ENCODE measurements at places on chromosomes 13 and 19.

DNA sequence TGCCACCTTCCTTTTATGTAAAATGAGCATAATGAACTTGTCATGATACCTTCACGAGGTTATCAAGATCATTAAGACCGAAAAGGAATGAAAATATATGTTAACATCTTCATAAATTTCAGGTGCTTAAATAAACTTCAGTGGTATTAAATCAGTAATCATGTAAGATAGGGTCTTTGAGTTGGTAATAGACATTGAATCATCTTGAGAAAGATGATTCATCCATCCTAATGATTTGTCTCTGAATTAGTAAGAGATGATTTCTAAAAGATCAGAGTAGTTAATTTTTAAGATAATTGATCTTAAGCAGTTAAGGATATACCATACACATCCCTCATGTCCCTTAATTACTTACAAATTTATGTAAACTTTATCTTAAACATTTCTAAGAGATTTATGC, 52.0 kb downstream of the COG3 start:
- no peak for DNase-seq
- H3K4me1 ChIP-seq = peaks cover 17% of the 10 kb centered on the region
- H3K27ac ChIP-seq = no peak overlapping the region
- H3K36me3 ChIP-seq = peaks cover 65% of the 10 kb centered on the region
- H3K4me3 ChIP-seq = no peak overlapping the region

- H3K4me1 ChIP-seq = no peaks in the 10 kb centered on the region
- no peak for DNase-seq
- H3K4me3 ChIP-seq = no peak overlapping the region
- H3K27me3 ChIP-seq = no peaks in the 10 kb centered on the region
- H3K27ac ChIP-seq = no peak overlapping the region
These were observed 12.0 kb downstream of the PIAS4 start for GRCh38 chr19:4019578-4019977.

DNA sequence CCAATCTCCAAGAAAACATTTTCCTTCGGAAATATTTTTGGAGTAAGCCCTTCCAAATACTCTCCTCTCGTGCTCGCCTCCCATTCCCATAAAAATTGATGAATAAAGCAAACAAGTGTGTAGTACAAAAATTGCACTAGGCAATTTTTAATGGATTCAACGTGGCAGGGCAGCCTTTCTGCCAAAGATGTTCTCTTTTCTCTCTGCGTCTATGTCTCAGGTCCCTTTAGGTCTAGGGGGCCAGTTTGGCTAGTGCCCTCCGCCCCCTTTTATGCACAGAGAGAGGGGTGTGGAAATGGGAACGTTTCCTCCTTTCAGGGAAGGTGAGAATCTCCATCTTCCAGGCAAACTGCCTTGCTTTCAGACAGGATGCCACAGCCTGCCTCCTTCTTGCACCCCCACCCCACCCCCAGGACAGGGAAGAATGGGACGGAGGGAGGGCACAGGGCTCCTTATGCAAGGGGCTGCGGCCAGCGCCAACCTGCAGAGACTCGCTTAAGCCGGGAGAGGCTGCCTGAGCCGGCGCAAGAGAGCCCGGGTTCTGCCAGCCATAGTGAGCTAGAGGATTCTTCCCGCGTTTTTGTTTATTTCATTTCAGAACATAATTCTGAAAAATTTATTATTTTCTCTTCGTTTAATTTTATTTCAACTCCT, 2.7 kb upstream of the ZIC2 start:
- DNase-seq = no peak
- no peaks in the 10 kb centered on the region for H3K36me3 ChIP-seq
- H3K27me3 ChIP-seq = peaks cover 70% of the 10 kb centered on the region
- no peaks in the 10 kb centered on the region for H3K4me1 ChIP-seq

DNA sequence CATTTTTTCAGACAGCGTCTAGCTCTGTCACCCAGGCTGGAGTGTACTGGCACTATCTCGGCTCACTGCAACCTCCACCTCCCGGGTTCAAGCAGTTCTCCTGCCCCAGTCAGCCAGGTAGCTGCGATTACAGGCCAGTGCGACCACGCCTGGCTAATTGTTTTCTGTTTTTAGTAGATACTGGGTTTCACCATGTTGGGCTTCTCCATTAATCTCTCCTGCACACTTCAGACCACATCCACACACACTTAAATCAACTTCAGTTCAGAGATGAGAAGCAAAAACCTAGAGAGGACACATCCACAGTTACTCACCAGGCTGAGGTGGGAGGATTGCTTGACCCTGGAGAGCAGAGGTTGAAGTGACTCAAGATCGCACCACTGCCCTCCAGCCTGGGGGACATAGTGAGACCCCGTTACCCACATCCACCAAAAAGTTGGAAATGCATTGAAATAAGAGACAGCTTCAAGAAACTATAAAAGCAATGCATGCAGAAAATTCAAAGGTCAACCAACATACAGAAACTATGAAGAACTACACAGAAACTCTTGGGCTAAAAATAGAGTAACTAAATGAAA, 42.3 kb downstream of the ZNF611 start:
- H3K27me3 ChIP-seq = no peaks in the 10 kb centered on the region
- no peak overlapping the region for H3K27ac ChIP-seq
- H3K36me3 ChIP-seq = peaks cover 18% of the 10 kb centered on the region
- DNase-seq = no peak

- DNase-seq = no peak
- H3K36me3 ChIP-seq = no peaks in the 10 kb centered on the region
- no peak overlapping the region for H3K27ac ChIP-seq
- no peak overlapping the region for H3K4me3 ChIP-seq
- H3K4me1 ChIP-seq = no peaks in the 10 kb centered on the region
These were observed 24.6 kb downstream of the LMO7 start for GRCh38 chr13:75660694-75661093.

- H3K27ac ChIP-seq = no peak overlapping the region
- H3K36me3 ChIP-seq = peaks cover 13% of the 10 kb centered on the region
- H3K4me1 ChIP-seq = peaks cover 21% of the 10 kb centered on the region
- no peaks in the 10 kb centered on the region for H3K27me3 ChIP-seq
- H3K4me3 ChIP-seq = peak overlapping the region; percentile 24
These were observed 1.9 kb downstream of the ARHGAP33 start for GRCh38 chr19:35777086-35777841.

Measured in activated T-helper 2 cell treated with anti-CD3 and anti-CD28 coated beads, Interferon-gamma antibody, Interleukin-2, Interleukin-4, amounts not matched to agents 10 μg/mL and 5 μg/mL and 100 μg/mL, durations not matched to agents 14 hours and 24 hours and 36 hours (primary cell).